ENCODE measurements at places on chromosomes 13 and 19.

DNA sequence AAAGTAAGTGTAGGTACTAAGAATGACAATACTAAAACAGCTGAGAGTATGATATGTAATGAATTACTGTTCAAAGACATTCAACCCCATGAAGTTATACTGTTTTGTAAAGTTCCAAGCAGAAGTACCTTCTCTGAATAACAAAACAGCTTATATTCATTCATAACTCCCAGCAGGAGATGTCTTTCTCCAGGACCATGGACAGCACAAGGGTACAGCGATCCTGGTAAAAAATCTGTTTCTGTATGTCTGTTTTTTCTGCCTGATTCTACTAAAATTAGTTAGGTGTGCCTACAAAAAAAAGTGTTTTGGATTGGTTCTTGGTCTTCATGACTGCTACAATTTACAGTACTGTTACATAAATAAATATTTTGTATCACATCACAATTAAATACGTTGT lies 172.5 kb upstream of the SLITRK5 start:
- DNase-seq = no peak

DNA sequence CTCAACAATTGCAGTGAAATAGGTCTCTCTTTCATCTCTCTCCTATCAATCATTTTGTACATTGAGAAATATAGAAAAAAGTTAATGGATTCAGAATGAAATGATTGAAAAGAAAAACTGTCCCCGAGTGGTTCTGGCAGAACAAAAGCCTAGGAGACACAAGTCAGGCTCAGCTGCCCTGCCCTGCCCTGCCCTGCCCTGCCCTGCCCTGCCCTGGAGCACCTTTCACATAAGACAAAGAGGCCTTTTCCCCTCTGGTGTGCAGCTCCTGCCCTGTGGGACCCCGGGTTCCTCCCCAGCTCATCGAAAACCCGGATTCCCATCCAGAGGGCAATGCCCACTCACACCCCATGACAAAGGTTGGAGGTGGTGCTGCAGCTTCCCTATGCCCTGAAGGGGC lies 94.7 kb downstream of the TEX26 start:
- DNase-seq = no peak

- no peak for DNase-seq
Measured at GRCh38 chr13:100304229-100304628, 215.3 kb downstream of the PCCA start.

GRCh38 chr13:23736541-23736940 lies 152.7 kb downstream of the MIPEP start:
- no peak for DNase-seq

DNA sequence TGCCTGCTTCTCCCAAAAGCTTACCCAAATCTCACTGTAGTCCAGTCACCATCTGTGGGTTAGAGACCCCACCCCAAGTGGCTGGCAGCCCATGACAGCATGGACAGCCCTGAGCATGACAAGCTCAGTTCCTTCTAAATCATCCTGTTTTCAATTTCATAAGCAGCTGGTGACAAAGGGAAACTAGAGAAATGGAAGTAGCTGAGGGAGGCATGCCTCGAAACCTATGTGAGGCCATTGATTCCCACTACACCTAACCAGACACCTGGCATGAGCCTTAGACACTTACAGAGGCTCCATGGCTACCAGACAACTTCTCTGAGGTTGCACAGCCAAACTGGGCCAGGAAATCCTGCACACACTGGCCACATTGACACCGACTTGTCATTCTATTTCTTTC lies 56.2 kb downstream of the ABCC4 start:
- no peak for DNase-seq

GRCh38 chr13:106621833-106622232 lies 53.9 kb upstream of the ARGLU1 start:
- DNase-seq = no peak
